Ovary (tissue), 10 donors: ENCODE measurements at places on chromosomes 6 and 20.

GRCh38 chr20:1819311-1820137 is 75.7 kb upstream of the SIRPA start:
- no peak overlapping the region for H3K4me3 ChIP-seq
- no peaks in the 10 kb centered on the region for H3K36me3 ChIP-seq
- H3K27me3 ChIP-seq, result no peaks in the 10 kb centered on the region
- peaks cover 2% of the 10 kb centered on the region for H3K4me1 ChIP-seq

- H3K4me3 ChIP-seq, result no peak overlapping the region
- H3K4me1 ChIP-seq, result no peaks in the 10 kb centered on the region
- DNase-seq, result no peak
- H3K27me3 ChIP-seq, result no peaks in the 10 kb centered on the region
- H3K36me3 ChIP-seq, result no peaks in the 10 kb centered on the region
These were observed 61.7 kb upstream of the ZMYND8 start for GRCh38 chr20:47418069-47418757.

- no peak overlapping the region for H3K4me3 ChIP-seq
- H3K27ac ChIP-seq, result no peak overlapping the region
- H3K36me3 ChIP-seq, result no peaks in the 10 kb centered on the region
- DNase-seq, result no peak
- no peaks in the 10 kb centered on the region for H3K4me1 ChIP-seq
- no peaks in the 10 kb centered on the region for H3K27me3 ChIP-seq
These were observed 91.0 kb upstream of the SLC24A3 start for GRCh38 chr20:19121463-19121862.

- H3K4me3 ChIP-seq, result no peak overlapping the region
- H3K27me3 ChIP-seq, result no peaks in the 10 kb centered on the region
- H3K36me3 ChIP-seq, result no peaks in the 10 kb centered on the region
- no peak overlapping the region for H3K27ac ChIP-seq
- no peak for DNase-seq
These were observed 31.9 kb downstream of the NTSR1 start for GRCh38 chr20:62740286-62741141.

- no peak for DNase-seq
- H3K4me1 ChIP-seq, result no peaks in the 10 kb centered on the region
- no peaks in the 10 kb centered on the region for H3K36me3 ChIP-seq
- no peak overlapping the region for H3K27ac ChIP-seq
These were observed 77.8 kb downstream of the TFAP2C start for GRCh38 chr20:56706867-56707360.

DNA sequence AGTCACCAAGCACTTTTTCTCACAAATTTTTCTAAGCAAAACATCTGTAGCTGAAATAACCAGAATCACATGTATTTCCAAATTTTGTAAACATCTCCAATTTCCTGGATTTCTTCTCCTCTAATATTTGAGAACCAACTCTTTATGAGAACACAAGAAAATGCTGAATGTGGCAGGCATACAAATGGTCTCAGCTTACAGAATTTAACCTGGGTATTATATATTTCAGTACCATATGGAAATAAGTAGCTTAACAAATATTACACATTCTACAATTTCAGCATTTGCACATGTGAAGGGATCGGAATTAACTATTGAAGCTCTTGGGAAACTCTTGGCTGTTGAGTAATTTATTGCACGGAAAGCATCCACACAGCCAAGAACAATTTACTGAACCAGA is 92.5 kb downstream of the TBXT start:
- H3K4me3 ChIP-seq, result no peak overlapping the region
- no peak overlapping the region for H3K27ac ChIP-seq
- no peaks in the 10 kb centered on the region for H3K27me3 ChIP-seq
- no peaks in the 10 kb centered on the region for H3K4me1 ChIP-seq
- DNase-seq, result no peak

- H3K27ac ChIP-seq, result no peak overlapping the region
- no peak for DNase-seq
- no peak overlapping the region for H3K4me3 ChIP-seq
- H3K4me1 ChIP-seq, result peaks cover 14% of the 10 kb centered on the region
- no peaks in the 10 kb centered on the region for H3K27me3 ChIP-seq
These were observed 35.8 kb downstream of the METTL24 start for GRCh38 chr6:110322151-110322873.

DNA sequence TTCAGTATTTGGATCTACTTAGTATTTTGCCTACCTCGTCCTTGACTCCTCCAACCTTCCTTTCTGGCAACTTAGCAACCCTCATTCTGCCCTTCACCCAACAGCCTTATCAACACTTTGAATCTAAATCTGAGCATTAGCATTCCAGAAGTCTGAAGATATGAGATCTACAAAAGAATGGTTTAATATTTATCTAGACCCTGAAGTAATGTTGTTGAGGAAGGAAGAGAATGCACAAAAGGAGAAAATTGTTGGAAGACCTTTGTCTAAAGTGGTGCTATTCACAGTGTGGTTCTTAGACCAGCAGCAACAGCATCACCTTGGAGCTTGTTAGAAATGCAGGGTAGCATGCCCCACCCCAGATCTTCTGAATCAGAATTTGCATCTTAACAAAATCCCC is 198.2 kb upstream of the PLCB4 start:
- no peak overlapping the region for H3K4me3 ChIP-seq
- H3K27me3 ChIP-seq, result no peaks in the 10 kb centered on the region
- no peak overlapping the region for H3K27ac ChIP-seq
- H3K36me3 ChIP-seq, result no peaks in the 10 kb centered on the region
- peaks cover 2% of the 10 kb centered on the region for H3K4me1 ChIP-seq
- DNase-seq, result no peak

GRCh38 chr6:13432526-13433184 is 54.7 kb downstream of the GFOD1 start:
- H3K27ac ChIP-seq, result no peak overlapping the region
- H3K36me3 ChIP-seq, result no peaks in the 10 kb centered on the region
- no peak overlapping the region for H3K4me3 ChIP-seq

DNA sequence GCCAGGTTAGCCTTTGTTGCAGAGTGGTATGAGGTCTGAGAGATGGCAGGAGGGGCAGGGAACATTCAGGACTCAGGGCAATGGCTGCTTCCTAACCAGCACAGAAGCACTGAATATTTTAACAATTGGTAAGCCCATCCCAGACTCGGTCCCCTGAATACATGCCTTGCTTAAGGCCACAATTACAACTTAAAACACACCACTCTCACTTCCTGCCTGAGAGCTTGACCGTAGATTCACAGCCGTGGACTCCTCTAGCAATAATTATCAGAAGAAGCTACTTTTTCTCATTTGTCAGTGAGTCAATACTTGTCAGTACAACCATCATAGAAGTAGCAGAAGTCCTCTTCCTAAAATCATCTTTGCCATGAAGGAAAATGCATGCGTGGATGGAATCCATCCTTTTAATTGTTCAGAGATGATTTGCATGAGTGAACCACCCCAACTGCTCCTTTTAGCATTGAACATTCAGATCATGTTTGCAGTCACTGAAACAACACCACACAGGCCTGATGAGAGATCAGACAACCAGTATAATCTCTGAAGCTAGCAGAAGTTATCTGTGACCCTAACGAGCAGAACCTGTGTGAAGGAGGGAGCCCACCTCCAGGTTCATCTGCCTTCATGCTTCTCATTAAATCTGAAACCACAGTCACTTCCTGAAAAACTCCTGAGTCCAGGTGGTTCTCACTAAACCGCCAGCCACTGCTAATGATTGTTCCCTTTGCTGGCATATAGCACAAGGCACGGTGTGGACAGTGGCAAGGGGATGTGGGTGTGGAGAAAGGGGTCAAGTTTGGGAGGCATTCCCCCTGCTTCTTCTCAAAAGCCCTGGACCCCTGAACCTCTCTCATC is 333.9 kb upstream of the CNR1 start:
- H3K4me1 ChIP-seq, result no peaks in the 10 kb centered on the region
- H3K36me3 ChIP-seq, result no peaks in the 10 kb centered on the region
- no peaks in the 10 kb centered on the region for H3K27me3 ChIP-seq
- no peak for DNase-seq

DNA sequence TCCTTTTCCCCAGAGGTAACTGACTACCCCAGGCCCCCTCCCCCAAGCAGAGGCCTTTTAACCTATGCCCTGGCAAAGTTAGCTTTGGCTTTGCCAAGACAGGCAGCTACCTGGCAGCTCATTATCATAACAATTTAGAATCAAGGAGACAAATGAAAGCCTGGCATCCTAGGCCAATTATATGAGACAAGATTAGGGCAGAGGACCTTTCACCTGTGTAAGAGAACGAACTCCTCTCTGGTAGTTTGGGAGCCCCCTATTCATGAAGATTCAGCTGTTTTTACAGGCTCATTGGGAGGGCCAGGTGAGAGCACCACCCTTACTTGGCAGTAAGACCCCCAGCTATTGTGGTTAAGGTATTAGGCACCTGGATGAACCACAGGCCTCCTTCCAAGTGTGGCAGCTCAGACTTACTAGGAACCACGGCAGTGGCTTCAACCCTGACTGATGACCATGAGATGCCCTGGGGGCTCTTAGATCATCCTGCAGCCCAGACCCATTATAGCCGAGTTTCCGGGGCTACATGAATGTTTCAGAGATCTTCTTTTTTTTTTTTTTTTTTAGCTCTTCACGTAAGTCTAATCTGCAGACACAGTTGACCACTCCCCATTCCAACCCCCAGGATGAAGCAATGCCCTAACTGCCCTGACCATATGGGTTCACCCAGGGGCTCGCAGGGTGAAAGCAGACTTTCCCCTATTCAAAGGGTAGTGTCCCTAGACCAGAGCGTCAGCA is 56.2 kb downstream of the RAB44 start:
- DNase-seq, result no peak
- H3K27ac ChIP-seq, result no peak overlapping the region
- H3K27me3 ChIP-seq, result no peaks in the 10 kb centered on the region
- H3K4me1 ChIP-seq, result no peaks in the 10 kb centered on the region
- H3K4me3 ChIP-seq, result no peak overlapping the region

DNA sequence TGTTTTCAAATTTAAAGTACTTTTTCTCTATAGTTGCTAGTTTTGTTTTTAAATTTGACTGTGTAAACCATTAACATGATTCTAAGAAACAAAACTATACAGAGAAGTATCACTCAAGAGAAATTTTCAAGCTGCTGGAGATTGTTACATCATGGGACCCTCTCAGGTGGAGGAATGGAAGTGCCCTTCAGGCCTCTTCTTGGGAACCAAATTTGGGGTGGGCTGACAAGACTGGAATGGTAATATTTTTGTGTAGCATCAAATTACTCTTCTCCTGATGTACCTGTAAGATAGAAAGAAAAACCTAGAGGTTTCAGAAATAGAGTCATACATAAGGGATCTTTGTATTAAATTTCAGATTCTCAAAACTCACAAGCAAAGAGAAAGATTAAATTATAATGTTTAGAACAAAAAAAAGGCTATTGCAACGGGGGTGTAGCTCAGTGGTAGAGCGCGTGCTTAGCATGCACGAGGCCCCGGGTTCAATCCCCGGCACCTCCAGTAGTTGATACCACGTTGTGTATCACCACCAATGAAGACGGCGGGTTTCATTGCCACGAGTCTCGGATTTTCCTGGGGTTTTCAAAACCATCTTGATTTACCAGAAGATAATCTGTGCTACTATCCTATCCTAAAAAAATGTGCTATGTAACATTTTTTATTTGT is 193.7 kb downstream of the GPX5 start:
- no peak overlapping the region for H3K4me3 ChIP-seq
- no peak overlapping the region for H3K27ac ChIP-seq
- H3K4me1 ChIP-seq, result no peaks in the 10 kb centered on the region

DNA sequence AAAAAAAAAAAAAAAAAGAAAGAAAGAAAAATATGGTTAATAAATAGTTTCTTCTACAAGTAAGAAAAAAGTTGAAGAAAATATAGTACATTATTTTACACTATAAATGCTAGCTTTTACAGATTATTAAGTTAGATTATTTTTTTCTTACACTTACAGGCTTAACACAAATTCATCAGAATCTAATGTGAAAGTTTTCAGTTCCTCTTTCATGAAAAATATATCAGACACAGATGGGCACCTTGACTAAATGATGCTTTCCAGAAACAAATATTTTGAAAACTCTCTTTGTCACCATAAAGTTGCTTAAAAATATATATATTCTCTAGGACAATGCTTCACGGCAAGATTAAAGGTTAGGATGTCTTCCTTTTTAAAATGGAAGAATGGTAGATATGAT is 321.8 kb upstream of the HSF2 start:
- H3K27ac ChIP-seq, result no peak overlapping the region
- H3K36me3 ChIP-seq, result no peaks in the 10 kb centered on the region
- H3K4me1 ChIP-seq, result no peaks in the 10 kb centered on the region
- no peak for DNase-seq
- no peak overlapping the region for H3K4me3 ChIP-seq

GRCh38 chr6:45827952-45828530 is 187.6 kb downstream of the CLIC5 start:
- no peaks in the 10 kb centered on the region for H3K36me3 ChIP-seq
- H3K4me1 ChIP-seq, result peaks cover 4% of the 10 kb centered on the region
- H3K4me3 ChIP-seq, result no peak overlapping the region
- no peak for DNase-seq
- H3K27ac ChIP-seq, result no peak overlapping the region

- H3K4me3 ChIP-seq, result no peak overlapping the region
- no peaks in the 10 kb centered on the region for H3K27me3 ChIP-seq
- H3K27ac ChIP-seq, result no peak overlapping the region
- DNase-seq, result no peak
- no peaks in the 10 kb centered on the region for H3K36me3 ChIP-seq
These were observed 677.2 kb upstream of the SLC35B3 start for GRCh38 chr6:9112544-9112943.

GRCh38 chr20:63027922-63028389 is 21.2 kb upstream of the BHLHE23 start:
- H3K4me1 ChIP-seq, result peaks cover 5% of the 10 kb centered on the region
- no peak overlapping the region for H3K4me3 ChIP-seq
- no peak overlapping the region for H3K27ac ChIP-seq
- DNase-seq, result no peak

- H3K4me3 ChIP-seq, result no peak overlapping the region
- no peaks in the 10 kb centered on the region for H3K27me3 ChIP-seq
- peaks cover 1% of the 10 kb centered on the region for H3K4me1 ChIP-seq
- peak; percentile 76 for DNase-seq
These were observed 7.8 kb downstream of the ADTRP start for GRCh38 chr6:11770546-11771466.

DNA sequence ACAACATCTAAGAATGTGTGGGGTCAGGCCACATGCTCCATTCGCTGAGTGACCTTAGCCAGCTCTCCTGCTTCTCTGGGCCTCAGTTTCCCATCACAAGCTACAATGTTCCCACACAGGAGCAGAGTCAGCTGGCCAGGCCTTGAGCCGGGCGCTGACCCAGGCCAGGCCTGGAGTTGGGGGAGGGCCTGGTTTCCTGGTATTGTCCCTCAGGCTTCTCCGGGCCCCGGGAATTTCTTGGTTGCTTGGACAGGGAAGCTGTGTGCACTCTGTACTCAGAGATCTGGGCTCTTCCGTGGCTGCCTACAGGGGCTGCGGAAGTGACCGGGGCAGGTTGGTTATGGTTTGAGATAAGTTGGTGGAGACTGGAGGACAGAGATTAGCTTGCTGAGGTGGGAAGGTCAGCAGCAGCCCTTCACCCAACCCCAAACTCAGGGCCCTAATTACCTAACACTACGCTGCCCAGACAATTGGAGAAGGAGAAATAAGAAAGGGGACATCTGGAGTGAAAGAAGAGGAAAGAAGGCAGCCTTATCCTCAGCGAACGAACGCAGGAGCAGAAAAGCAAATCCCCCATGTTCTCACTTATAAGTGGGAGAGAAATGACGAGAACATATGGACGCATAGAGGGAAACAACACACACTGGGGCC is 6.2 kb downstream of the TGM2 start:
- no peak for DNase-seq
- H3K36me3 ChIP-seq, result no peaks in the 10 kb centered on the region
- H3K27ac ChIP-seq, result no peak overlapping the region
- no peaks in the 10 kb centered on the region for H3K27me3 ChIP-seq
